Stimulated activated CD8-positive, alpha-beta memory T cell treated with anti-CD3 and anti-CD28 coated beads, Interleukin-4, amount 100 ng/mL, for 1 hour (primary cell): ENCODE measurements at places on chromosomes 1 and 21.

- no peak for DNase-seq
These were observed 424.1 kb downstream of the TTLL7 start for GRCh38 chr1:83574791-83575190.

DNA sequence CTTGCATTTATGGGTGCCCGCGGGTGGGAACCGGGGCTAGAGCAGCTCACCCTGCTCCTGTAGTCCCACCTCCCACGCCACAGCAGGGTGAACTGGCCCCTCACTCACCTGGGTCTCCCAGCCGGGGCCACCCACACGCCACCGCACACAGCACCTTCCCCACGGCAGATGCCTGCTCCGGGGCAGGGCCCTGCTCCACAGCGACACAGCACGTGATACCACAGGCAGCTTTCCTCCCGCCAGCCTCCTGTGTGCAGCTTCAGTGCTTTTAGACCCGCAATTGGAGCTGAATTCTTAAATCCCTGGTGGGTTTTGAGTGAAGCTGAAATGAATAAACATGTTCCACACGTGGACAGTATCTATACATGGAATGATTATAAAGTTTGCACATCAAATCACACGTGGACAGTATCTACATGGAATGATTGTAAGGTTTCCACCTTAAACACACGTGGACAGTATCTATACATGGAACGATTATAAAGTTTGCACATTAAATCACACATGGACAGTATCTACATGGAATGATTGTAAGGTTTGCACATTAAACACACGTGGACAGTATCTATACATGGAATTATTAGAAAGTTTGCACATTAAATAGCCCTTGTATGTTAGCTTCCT is 93.1 kb upstream of the COL6A1 start:
- DNase-seq: no peak

- DNase-seq: no peak
These were observed 10.6 kb upstream of the RGS18 start for GRCh38 chr1:192147696-192148095.

DNA sequence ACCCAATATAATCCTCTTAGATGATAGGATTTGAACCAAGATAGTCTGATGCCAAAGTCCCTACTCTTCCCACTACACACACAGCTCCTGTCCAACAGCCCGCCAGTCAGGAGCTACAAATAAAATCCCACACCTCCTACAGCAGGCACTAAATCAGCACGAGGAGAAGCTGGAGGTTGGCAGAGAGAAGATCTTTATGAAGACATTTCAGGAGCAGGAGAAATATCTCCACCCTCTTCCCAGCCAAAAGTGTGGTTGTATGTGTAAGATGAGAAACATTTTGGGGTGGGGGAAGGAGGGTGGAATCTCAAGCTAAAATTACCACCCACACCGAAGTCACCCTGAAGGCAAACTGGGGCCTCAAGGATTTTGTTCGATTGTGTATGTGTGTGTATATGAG is 54.5 kb downstream of the PLXNA2 start:
- DNase-seq: no peak

- DNase-seq: no peak
These were observed 152.0 kb upstream of the IGSF21 start for GRCh38 chr1:17955302-17956285.

DNA sequence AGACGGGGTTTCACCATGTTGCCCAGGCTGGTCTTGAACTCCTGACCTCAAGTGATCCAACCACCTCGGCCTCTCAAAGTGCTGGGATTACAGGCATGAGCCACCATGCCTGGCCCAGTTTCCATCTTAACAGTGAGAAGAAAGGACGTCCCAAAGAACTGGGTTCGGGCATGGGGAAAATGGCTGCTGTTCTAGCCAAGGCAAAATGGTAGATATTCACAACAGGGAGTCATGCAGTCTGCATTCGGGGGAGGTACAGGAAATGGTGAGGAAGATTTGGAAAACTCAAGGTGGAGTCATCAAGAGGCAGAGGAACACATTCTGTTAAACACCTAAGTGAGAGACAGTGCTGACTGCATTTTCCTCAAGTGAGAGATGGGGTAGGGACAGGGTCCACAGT is 4.1 kb upstream of the ATP2B4 start:
- DNase-seq: no peak

GRCh38 chr1:224629965-224630364 is 13.8 kb downstream of the CNIH3 start:
- no peak for DNase-seq

GRCh38 chr21:45547545-45547900 is 5.3 kb upstream of the SLC19A1 start:
- DNase-seq: no peak

DNA sequence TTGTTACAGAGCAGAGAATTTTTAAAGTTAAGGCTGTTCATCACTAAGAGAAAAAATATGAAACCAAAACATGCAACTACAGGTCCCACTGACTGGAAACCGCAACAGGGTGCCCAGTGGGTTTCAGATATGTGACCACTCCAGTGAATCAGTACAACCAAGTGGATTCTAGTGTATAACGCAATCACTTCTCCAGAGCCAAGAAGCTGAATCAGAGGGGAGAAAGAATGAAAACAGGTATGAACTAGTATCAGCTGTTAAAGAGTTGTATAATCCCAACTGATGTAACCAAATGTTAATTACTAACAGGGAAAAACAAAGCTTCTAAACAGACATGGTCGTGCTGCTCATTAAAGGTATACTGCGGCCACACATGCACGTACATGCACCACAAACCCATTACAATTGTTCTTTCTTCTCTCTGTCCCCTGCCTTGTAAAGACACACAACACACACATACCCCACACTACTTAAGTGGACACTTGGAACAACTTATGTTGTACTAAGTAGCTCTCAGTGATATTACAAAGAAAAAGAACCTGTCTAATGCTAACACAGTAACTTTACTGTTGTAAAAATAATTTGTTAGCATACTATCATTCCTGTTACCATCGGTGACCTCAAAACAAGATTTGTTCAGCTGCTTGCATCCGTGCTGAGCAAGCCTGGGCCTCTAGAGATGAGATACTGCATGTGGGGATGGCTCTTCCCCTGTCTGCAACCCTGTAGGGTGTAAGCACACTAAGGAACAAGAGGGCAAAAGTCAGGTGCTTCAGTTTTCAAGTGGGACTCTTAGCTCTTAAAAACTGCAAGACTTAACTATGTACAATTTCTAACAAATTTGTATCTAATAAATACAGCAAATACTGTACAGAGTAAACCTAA is 74.2 kb downstream of the PTPN14 start:
- no peak for DNase-seq

DNA sequence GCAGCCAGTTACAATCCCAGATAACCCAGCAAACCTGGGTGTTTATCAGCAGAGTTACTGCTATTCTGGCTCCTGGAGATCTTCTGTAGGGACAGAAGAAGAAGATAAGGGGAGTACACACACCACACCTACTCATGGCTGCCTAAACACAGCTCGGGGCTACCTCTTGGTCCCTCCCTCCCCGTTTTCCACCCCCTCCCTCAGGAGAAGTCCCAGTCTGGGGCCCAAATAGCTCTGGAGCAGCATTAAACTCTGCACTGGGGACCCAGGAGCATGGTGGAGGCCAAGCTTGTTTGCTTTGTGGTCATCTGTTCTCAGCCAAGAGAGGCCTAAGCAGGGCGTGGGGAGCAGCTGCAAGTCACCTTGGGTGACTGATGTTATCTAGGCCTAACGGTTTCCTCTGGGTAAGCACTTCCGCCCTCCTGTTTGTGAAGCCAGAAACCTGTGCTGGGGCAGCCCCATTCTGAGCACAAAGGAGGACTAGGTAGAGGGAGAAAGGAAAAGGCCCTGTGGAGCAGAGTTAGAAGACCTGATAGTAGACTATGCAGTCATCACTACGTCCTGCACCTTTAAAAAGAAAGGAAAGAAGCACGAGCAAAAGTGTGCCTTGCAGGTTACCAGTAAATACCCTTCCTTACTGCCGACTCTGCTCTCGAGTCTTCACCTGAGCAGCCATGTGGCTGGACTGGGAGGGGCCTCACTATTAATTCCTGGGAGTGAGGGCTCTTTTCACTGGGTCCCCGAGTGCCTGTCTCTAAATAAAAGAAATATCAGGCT is 2.0 kb upstream of the RCSD1 start:
- DNase-seq: peak; percentile 52

GRCh38 chr1:51000160-51000559 is 30.1 kb downstream of the CDKN2C start:
- DNase-seq: no peak

GRCh38 chr1:37666241-37666867 is 26.0 kb upstream of the CDCA8 start:
- DNase-seq: no peak

- no peak for DNase-seq
These were observed 56.7 kb downstream of the PLPP3 start for GRCh38 chr1:56522680-56523079.

DNA sequence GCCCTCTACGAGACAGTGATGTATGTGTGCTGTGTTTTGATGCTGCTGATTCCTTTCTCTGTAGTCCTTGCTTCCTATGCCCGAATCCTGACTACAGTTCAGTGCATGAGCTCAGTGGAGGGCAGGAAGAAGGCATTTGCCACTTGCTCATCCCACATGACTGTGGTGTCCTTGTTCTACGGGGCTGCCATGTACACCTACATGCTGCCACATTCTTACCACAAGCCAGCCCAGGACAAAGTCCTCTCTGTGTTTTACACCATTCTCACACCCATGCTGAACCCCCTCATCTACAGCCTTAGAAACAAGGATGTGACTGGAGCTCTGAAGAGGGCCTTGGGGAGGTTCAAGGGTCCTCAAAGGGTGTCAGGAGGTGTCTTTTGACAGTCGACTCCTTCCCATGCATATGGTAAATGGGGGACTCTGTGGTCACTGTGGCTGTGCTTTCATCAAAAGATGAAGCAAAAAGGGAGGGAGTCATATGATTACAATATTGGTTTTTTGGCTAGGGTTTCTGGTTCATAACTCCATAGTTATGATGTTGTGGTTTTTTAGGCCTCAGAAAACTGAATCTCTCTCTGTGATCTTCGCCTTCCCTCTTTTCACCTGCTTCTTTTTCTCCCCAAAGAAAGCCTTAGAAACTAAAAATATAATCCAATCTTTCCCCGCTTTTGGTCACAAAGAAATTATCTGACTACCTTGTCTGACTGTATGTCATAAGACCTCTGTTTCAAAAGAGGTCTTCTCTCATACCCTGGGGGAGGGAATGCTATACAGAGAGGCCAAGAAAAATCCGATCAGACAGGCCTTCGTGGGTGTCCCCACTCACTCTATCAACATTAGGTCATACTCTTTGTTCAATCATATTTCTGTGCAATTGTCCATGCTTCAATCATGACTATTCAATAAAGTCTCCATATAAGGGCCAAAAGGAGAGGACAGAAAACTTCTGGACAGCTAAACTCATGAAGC is 4.2 kb downstream of the OR2T1 start:
- DNase-seq: no peak

DNA sequence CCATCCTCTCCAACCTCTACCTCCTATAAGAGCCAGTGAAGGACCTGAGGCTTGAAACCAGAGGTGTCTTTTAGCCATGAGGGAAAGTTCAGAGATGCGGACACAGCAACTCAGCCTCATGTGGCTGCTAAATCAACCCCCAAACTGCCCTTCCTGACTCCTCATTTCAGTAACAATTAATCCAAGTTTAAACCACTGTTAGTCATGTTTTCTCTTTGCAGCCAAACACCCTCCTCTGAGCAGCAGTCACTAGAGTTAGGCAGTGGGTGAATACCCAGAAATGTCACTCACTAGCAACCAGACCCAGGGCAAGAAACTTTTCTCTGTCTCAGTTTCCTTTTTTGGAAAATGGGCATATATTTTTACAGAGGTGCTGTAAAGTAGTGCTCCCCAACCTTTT is 71.2 kb downstream of the KCNJ15 start:
- no peak for DNase-seq

DNA sequence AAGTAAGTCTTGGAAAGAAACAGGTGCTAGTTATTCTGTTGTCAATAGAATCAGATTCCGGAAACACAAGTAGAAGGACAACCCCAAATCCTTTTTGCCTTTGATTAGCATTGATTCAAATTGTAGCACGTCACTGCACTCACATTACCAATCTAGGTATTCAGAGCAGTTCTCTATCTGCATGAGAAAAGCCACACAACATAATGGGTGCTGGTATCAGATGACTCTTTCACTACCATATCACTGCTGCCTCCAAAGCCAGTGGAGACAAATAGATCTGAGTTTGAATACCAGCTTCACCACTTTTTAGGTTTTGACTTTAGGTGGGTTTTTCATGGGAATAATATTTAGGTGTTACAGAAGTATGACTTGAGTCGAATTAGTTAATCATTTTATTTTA is 38.9 kb downstream of the RTCA start:
- DNase-seq: no peak

GRCh38 chr1:2229911-2230731 is 2.0 kb downstream of the SKI start:
- DNase-seq: no peak

DNA sequence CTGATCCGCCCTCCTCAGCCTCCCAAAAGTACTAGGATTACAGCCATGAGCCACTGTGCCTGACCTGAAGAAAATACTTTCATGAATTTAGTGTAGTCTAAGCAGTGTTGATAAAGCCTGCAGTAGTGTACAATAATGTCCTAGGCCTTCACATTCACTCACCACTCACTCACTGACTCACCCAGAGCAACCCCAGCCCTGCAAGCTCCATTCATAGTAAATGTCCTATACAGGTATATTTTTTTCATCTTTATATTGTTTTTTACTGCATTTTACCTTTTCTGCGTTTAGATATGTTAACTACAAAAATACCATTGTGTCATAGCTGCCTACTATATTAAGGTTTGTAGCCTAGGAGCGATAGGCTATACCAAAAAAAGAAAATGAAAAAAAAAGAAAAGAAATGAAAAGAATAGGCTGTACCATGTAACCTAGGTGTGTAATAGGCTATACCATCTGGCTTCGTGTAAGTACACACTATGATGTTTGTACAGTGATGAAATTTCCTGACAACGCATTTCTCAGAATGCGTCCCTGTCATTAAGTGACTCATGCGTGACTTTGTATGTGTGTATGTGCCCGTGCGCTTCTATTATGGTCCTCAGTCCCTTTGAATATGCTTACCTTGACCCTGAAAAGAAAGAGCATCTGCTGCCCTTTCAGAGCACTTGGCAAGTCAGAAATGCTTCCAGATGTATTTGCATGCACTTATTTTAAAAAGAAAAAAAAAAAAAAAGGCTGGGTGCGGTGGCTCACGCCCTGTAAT is 9.2 kb upstream of the SLAMF8 start:
- DNase-seq: no peak

DNA sequence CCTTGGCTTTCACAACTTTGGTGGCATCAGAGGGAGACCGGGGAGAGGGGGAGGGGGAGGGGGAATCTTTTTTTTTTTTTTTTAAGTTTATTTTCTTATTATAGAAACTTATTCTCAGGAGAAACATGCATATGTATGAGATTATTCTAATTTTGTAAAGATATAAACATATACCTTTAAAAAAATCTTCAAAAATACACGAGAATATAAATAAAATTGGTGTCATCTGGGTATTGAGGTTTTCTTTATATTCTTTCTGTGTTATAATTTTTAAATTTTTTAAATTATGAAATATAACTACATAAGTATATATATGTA is 18.9 kb upstream of the SNRPE start:
- no peak for DNase-seq

DNA sequence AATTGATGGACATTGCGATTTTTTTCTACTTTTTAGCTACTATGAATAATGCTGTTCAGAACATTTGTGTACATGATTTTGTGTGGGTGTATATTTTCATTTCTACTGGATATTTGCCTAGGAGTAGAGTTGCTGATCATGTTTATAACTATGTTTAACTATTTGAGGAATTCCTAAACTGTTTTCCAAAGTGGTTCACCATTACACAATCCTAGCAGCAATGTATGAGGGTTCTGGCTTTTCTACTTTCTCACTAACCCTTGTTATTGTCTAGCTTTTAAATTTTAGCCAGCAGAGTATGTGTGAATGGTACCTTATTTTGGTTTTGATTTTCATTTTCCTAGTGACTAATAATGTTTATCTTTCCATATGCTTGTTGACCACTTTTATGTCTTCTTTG is 86.2 kb downstream of the ATG4C start:
- DNase-seq: no peak
